GF-D8 (cell line): ENCODE measurements at places on chromosomes 4 and X.
A peak's percentile ranks its signal among the peaks of the same experiment; 100 is the strongest.

- no peak for DNase-seq
These were observed 24.7 kb downstream of the SH3KBP1 start for GRCh38 chrX:19862634-19863211.

DNA sequence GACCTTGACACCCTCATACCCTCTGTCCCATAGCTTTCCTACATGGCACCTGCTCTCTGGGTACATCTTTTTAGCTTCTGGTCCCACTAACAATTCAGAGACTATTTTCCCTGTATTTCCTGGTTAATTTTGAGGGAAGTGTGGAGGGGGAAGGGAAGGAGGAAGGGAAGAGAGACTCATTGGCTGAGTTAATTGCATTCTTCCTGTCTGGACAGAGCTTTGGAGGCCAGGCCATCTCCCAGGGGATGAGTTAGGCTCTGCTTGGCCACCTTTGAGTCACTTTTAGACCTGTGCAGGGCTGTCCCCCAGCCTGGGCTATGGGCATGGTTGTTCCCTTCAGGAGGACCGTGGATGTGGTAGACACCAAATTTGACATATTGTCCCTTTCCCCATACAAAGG, 167.9 kb upstream of the PGRMC2 start:
- no peak for DNase-seq

- DNase-seq: peak; percentile 4
These were observed 48.3 kb upstream of the WDR1 start for GRCh38 chr4:10164877-10165283.

DNA sequence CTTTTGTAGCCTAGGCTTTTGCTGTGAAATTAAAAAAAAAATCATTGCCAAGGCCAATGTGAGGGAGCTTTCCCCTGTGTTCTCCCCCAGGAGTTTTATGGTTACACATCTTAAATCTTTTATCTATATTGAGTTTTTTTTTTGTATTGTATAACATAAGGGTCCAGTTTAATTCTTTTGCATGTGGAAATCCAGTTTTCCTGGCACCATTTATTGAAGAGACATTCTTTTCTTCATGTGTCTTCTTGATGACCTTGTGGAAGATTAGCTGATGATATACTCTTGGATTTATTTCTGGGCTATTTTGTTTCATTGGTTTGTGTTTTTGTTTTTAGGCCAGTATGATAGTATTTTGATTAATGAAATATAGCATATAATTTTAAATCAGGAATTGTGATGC, 225.0 kb downstream of the ADAM29 start:
- no peak for DNase-seq

- no peak for DNase-seq
These were observed 37.9 kb downstream of the AGA start for GRCh38 chr4:177404342-177404741.

GRCh38 chr4:157271166-157271869, 50.8 kb downstream of the GRIA2 start:
- DNase-seq: no peak

DNA sequence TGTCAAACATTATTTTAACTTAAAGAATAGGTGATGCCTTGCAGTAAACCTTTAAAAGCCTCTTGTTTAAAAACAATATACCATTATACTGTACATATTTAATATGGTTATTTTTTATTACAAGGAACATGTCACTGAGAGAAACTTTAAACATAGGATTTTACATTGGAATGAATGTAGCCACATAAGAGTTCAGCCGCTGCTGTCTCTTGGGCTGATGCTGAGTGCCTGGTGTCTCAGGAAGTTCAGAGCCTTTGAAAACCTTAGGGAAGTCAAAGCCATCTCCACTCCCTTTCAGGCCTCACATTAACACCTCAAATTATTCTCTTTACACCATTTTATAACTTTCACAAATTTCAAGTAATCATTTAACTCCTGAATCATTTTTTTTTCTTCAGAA, 93.5 kb upstream of the DKK2 start:
- DNase-seq: no peak

GRCh38 chrX:100695991-100696390, 35.9 kb downstream of the SYTL4 start:
- DNase-seq: no peak

DNA sequence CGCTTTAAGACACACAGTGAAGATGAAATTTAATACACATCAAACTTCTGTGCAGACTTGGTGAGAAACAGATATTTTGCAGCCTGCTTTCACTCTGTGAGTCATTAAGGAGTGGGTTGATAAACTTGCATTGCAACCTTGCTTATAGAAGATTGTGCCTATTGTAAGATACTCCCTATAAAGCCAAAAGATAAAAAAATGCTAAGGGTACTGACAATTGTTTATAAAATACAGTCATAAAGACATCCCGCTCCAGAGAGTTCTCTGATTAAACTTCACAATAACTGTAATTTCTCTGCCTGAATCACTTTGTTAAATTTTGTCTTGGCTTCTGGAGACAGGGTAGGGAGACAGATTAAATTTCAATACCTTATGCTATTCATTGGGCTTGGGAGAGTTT, 49.1 kb downstream of the GALNT7 start:
- no peak for DNase-seq
